Uterus (tissue), 4 donors: ENCODE measurements at places on chromosomes 1 and 21.

- no peak for DNase-seq
Observed at GRCh38 chr1:22855668-22856606, 116.7 kb downstream of the LACTBL1 start.

DNA sequence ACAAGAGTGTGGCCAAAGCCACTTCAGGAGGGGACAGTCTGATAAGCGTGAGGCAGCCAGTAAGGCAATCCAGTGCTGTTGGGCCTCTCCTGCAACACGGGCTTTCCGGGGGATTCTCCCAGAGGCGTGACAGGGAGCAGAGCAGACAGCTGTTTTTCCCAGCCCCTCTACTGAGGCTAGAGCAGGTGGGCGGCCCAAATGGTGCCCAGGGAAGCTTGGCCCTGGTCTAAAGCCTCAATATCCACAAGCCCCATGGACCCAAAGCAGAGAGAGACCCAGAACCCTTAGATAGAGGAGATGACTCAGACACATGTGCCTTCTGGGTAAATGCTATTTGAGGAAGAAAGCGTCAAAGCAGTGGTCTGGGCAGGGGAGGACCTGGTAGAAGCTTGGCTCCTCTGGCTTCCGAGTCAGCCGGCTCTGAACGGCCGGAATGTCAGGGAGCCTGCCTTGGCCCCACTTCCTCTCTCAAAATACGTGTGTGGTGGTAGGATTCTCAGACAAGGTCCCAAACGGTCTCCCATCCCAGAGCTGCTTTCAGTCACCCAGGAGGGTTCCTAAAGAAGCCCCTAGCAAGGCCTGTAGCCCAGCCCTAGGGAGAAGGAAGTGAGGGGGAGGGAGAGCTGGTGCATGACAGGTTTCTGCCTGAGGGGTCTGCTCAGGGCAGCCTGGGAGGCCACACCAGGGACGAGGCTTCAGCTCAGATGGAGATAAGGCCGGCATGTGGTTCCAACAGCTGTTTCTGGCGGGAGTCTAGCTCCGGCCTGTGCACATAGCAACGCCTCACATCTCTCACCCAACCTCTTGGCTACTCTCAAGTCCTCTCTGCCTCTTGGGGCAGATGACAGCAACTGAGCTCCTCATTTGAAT, 28.8 kb downstream of the PIK3C2B start:
- no peak for DNase-seq

DNA sequence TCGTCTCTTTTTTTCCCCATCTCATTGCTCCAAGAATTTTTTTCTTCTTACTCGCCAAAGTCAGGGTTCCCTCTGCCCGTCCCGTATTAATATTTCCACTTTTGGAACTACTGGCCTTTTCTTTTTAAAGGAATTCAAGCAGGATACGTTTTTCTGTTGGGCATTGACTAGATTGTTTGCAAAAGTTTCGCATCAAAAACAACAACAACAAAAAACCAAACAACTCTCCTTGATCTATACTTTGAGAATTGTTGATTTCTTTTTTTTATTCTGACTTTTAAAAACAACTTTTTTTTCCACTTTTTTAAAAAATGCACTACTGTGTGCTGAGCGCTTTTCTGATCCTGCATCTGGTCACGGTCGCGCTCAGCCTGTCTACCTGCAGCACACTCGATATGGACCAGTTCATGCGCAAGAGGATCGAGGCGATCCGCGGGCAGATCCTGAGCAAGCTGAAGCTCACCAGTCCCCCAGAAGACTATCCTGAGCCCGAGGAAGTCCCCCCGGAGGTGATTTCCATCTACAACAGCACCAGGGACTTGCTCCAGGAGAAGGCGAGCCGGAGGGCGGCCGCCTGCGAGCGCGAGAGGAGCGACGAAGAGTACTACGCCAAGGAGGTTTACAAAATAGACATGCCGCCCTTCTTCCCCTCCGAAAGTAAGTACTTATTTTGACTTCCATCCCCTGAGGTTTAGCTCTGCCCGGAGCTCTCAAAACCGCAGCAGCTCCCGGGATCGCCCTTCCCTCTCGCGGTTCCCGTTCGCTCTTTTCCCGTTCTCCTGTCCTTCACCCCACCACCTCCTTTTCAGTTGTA, 1.5 kb downstream of the TGFB2 start:
- DNase-seq = peak; percentile 51

GRCh38 chr1:51675177-51675780, 58.4 kb downstream of the OSBPL9 start:
- DNase-seq = no peak

DNA sequence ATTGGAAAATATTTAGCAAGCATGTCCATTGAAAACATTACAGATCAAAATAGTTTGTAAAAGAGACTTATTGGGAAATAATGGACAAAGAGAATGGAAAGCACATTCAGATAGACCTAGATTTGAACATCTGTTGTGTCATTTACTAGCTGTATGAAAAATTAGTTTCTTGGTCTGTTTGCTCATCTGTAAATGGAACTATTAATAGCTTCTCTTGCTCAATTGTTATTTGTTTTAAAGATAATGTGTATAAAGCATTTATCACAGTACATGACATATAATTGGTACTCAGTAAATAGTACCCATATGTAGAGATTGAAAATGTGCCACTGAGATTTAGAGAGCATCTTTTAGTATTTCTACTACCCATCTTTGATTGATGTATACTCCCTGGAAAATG, 25.9 kb downstream of the RPAP2 start:
- DNase-seq = no peak

DNA sequence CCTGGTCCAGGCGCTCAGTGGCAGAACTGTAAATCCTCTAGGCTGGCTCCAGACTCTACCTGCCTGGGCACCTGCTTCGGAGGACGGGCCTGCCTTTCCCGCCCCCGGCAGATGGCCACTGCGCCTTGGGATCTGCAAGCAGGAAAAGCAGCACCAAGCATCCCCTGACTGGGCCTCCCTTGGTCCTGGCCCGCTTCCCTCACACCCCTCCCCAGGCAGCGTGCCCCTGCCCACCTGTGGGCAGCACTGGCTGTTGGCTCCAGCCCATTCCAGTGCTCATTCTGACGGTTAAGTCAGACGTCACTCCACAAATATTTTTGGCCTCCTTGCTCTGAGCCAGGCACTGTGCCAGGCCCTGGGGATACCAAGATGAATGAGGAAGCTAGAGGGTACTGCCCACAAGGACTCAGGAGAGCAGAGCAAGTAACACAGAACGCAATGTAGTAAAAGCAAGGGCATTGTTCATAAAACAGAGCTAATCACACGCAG, 22.0 kb upstream of the BLACAT1 start:
- DNase-seq = no peak

GRCh38 chr1:237672748-237673147, 218.0 kb downstream of the ZP4 start:
- DNase-seq = no peak

- DNase-seq = no peak
Observed at GRCh38 chr1:207628776-207629175, 16.2 kb upstream of the CR1L start.

DNA sequence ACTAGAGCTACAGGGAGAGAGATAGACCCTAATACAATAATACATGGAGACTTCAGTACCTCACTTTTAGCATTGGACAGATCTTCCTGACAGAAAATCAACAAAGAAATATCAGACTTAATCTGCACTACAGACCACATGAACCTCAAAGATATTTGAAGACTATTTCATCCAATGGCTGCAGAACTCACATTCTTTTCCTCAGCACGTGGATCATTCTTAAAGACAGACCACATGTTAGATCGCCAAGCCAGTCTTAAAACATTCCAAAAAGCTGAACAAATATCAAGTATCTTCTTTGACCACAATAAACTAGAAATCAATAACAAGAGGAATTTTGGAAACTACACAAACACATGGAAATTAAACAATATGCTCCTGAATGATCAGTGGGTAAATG, 576.0 kb downstream of the KIF26B start:
- no peak for DNase-seq

GRCh38 chr1:222656391-222657155, 38.7 kb downstream of the MIA3 start:
- DNase-seq = no peak

DNA sequence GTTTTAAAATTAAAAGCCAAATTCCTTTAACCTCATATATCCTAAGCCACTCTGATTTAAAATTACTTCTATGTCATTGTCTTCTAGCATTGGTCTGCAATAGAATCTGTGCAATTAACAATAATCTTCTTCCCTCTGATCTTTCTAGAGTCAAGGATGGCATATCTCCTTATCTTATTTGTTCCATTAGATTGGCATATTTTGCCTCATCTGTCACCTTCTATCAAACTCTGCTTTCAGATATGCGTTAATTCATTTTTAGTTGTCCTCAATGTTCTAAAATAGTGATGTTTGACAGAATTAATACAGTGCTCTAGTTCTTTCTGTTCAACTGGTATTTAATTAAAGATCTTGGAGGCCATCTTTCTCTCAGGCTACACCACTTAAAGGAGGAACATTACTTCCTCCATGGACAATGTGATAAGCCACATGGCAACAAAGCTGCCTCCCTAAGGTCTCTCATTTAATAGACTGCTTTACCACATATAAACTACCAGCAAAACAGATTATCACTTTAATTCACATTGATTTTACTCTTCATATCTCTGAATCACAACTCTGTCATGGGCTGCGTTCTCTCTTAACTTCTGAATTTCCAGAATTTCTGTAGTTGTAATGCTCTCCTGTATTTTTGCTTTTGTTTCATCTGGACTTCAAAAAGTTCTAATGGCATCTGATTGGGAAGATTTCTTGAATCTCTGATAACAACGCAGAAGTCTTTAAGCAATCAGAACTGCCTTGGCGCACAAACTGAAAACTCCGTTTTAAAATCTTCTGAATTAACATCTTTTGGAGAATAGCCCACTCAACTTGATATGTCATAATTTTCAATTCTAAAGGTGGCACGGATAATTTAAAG, 2.8 kb downstream of the NRIP1 start:
- DNase-seq = no peak

- no peak for DNase-seq
Observed at GRCh38 chr21:25240974-25241373, 366.3 kb downstream of the MRPL39 start.

- DNase-seq = no peak
Observed at GRCh38 chr1:17719874-17720273, 35.3 kb upstream of the ACTL8 start.

GRCh38 chr1:205013683-205014367, 29.2 kb upstream of the CNTN2 start:
- peak; percentile 71 for DNase-seq

DNA sequence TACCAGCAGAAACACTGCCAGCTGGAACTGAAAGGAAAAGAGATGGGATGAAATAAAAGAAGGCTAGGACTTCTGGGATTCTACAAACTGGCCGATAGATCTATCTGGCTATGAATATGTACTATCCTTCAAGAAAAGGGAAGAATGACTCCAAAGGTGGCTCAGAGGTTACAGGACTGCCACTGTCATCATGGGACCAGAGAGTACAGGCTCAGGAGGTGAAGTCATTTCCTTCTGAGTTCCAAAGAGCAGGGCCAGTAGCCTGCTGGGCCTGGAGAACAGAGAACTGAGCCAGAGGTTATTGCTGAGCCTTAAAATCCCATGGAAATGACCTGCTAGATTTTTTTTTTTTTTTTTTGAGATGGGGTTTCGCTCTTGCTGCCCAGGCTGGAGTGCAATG, 27.6 kb downstream of the ZNF496 start:
- no peak for DNase-seq

GRCh38 chr1:983798-984475, 2.0 kb upstream of the PERM1 start:
- peak; percentile 31 for DNase-seq

- no peak for DNase-seq
Observed at GRCh38 chr1:89525169-89525855, 683 bp downstream of the LRRC8B start.

DNA sequence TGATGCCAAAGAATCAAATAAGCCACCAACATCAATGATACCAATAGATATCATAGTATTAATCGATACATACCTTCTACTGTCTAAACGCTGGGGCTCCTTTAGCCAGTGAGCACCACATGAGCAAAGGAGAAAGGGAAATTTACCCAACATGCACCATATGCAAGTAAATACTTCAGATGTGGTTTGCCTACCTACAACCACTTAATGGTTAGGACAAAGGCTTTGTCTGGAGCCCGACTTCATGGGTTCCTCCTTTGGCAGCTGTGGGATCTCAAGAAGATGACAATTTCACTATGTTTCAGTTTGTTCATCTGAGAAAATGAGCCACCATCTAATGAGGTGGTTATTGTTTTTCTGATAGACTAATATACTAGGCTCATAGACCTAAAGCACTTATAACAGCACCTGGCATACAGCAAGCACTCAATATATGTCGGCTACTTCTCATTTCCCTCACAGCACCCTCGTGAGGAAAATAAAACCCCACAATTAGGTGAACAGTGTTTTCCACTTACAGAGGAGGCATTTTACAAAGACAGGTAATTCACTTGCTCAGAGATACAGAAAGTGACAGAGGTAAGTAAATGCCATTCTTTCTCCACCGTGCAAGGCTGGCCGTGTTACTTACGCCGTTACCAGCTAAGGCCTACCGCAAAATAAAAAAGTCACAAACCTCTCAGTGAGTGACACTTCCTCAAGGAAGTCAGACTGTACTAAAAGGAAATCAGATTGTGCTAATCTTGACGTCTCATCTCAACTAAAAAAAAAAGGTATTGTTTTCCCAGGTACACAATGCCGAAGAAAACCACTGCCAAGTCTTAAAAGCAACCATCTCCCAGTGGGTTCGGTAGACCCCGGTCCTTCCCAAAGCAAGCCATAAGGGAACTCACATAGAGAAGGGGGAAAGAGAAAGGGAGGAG, 1.6 kb downstream of the TTC13 start:
- DNase-seq = no peak

GRCh38 chr1:180061019-180061418, 93.7 kb upstream of the QSOX1 start:
- DNase-seq = no peak

DNA sequence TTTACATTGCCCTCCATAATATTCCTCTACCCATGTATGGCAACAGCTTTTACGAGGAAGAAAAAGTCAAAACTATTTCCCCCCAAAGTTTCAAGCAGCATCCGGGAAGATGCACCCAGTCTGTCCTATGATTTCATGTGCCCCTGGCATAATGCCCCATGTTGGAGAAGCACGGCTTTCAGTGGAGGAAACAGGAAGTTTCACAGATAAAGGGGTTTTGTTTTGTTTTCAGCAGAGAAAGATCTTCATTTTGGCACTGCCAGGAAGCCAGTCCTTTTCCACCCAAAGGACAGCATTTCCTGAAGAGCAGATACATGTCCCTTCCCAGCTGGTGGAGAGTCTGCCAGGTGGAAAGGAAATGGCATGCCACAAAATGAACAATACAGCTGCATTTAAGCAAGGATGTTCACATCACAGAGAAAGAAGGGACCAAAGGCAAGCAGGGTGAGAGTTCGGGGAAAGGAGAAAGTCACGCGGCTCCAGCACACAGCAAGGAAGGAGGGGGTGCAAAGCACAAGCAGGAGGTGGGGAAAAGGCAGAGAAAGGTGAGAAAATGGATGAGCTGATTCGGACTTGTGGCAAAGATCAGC, 95.3 kb upstream of the HIVEP3 start:
- DNase-seq = no peak

- DNase-seq = peak; percentile 8
Observed at GRCh38 chr1:228337711-228338520, 68.7 kb downstream of the TRIM11 start.

GRCh38 chr1:240831191-240831631, 219.3 kb upstream of the GREM2 start:
- no peak for DNase-seq
